ENCODE measurements at places on chromosomes 11 and 22.

- DNase-seq = no peak
Observed at GRCh38 chr11:124297921-124298320, 15.8 kb downstream of the OR8D1 start.

DNA sequence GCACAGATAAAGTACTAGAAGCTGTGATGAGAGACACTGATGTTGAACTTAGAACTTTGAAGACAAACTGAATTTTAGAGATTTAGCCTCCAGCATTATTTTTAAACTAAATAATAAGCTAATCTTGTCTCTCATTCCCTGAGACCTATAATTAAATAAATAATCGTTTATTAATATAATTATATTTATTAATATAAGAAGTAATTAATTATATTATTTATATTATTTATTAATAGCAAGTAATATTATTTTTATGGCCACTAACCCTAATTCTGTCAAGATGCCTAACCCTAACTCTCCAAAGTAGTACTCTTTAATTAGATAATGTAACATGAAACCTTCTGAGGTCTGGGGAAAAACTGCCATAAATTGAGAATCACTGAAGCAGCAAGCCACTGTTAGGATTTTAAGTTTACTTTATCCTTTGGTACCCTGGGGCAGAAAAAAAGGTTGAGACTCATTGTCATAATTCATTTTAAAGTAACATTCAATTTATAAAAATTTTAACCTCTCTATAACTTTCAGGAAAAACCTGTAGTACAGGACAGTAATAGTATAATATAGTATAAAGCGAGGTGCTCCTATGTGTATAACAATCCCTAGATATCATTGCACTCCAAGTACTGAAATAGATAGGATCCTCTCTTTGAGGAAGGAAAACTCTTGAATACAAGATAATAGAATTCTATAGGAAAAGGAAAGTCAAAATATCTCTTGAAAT is 85.4 kb downstream of the TTC28 start:
- no peak for DNase-seq

GRCh38 chr11:97361812-97362378 is 972.1 kb downstream of the JRKL start:
- DNase-seq = no peak

GRCh38 chr22:38924347-38924952 is 33.0 kb upstream of the APOBEC3A start:
- no peak for DNase-seq

- no peak for DNase-seq
Observed at GRCh38 chr22:49527611-49528419, 299.9 kb downstream of the BRD1 start.

DNA sequence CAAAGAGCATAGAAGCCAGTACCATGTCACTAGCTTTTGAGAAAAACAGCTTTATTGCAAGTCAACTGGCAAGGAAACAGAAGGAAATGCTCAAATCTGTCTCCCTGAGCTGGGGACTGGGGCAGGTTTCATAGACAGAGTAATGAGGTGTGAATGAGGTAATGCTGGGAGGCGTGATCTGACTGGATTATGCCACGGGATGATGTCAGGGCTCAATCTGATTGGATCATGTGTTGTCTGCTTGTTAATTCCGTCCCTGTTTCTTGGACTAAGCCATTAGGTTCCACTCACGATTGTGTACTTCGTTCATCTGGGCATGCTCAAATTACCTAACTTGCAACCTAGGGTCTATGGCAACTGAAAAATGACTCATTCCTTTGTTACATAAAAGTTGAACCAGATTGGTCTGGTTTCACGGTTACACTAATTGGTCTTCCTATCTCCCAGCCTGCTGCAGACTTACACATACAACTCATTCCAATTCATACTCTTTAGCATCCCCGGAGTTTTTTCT is 20.2 kb upstream of the OR10A5 start:
- no peak for DNase-seq

- DNase-seq = peak; percentile 76
Observed at GRCh38 chr22:35582861-35583670, 34.1 kb downstream of the MB start.

DNA sequence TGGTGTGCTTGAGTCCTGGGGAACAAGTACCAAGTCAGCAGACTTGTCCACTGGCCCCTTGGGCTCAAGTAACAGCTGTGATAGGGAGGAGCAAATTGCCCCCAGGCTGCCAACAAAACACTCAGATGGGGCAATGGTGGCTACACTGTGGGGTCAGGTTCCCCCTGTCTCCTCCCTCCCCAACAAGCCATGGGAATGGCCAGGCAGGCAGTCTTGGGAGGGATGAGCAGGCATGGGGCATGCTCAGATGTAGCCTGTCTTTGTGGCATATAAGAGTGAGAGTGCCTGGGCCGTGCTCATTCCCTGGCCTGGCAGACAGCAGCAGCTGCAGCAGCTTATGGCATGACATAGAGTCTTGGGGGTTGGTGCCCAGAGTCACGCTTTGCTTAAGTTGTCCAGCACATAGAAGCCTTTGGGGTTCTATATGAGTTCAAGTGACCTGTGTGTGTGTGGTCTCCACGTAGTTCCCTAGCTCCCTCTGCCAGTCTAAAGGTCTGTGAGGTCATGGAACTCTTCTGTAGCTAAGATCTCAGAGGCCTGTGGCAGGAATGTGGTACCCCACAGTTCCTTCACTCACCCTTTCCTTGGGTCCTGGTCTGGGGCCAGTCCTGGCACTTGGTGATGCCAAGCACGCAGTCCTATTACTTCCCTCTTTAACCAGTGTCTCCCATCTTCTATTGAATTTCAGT is 44.7 kb downstream of the BIRC2 start:
- no peak for DNase-seq

DNA sequence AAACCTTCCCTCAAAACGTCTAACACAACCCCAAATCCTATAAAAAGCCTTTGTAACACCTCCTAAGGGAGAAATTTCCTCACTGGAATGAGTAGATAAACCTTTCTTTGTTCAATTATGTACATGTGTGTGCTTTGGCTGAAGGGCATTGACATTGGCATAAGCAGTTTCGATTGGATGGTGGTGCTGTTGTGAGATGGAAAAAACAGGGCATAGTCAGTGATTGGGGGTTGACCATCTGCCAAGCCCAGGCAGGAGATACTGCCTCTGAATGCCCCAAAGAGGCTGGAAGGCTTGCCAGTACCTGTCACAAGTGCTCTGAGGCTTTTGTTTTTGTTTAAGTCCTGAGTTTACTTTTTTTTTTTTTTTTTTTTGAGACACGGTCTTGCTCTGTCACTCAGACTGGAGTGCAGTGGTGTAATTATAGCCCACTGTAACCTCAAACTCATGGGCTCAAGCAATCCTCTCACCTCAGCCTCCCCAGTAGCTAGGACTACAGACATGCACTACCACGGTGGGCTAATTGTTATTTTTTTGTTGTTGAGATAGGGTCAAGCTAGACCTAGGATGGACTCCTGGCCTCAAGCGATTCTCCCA is 1.2 kb upstream of the CCDC117 start:
- no peak for DNase-seq

DNA sequence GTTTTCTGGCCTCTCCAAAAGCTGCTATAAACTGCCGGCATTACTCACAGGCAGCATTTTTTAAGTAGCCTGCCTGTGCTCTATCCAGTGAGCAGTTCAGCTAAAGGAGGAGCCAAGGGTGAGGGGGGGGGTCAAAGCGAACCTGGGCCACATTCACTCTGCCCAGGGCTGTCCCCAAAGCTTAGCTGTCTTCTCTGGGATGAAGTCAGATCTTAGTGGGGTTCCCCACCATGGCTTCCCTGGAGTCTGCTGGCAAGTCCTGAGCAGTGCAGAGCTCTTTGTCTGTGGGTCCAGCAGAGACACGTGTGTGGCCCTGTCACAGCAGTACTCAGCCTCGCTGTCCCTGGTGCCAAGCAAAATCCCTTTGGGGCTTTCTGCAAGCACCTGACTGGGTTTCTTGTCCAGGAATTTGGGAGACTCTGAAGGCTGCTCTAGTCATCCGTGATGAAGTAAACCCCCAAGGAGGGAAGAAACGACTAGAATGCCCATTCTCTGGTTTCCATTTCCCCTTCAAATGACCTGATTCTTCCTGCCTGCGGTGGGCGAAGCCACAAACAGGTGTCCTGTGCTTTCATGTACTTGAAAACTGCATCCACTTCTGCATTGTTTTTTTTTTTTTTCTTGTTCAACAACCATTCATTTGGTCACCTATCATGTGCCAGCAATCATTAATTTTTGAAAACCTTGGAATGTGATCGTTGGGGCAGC is 2.6 kb downstream of the KCNJ5 start:
- DNase-seq = no peak

GRCh38 chr22:17412232-17412631 is 43.0 kb downstream of the CECR2 start:
- DNase-seq = no peak

DNA sequence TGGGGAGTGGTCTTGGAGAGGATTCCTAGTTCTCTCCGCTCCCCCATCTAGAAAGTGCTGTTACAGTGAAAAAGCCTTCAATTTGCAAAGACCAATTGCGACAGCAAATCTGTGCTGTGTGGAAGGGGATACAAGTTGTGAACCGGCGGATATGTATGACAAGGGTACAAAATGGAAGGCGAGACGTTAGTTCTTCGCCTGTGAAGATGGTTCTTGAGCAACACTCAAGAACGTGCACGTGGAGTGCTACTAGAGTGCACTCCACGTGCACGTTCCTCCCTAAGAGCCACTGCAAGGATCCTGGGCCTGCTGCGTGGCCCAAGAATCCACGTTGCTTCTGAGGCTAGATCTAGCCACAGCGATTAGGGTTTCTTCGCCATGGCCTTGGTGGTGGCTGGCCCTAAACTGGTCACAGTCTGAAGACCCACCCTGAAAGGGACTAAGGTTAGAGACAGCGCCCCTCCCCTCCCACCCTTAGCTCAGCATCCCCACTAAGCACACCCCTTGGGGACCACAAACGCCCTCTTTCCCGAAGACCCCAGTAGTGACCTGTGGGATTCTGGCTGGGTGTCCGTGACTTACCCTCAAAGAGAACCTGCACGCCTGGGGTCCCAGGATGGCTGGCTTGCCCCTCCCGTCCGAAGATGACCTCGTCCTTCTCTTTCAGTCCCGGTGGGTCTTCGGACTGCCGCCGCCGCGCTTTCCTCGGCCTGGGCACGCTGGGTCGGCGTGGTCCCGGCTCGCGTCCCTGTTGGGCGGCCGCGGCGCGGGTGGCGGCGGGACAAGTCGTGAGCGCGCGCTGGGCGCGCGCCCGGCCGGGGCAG is 519 bp upstream of the PDE3B start:
- DNase-seq = no peak

- peak; percentile 68 for DNase-seq
Observed at GRCh38 chr22:30235687-30236170, 10.8 kb downstream of the LIF start.

DNA sequence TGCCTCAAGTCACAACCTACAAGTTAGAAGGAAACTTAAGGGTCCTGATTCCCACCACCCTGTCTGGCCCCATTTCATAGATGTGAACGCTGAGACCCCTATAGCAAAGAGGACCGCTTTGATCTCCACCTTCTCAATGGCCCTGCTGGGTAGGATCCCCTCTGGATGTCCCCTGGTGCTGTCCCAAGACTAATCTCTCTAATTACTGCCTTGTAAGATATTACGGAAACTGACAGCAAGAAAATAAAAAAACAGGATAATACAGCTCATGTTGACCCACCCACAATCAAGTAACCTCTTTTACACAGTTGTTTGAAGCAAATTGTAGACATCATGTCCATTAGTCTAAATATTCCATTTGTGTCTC is 20.9 kb downstream of the IGLL5 start:
- no peak for DNase-seq

- DNase-seq = no peak
Observed at GRCh38 chr22:44354288-44354687, 41.5 kb upstream of the SHISAL1 start.

GRCh38 chr11:107043242-107044006 is 25.1 kb upstream of the GUCY1A2 start:
- DNase-seq = no peak

- no peak for DNase-seq
Observed at GRCh38 chr22:39416319-39416718, 16.7 kb downstream of the TAB1 start.

DNA sequence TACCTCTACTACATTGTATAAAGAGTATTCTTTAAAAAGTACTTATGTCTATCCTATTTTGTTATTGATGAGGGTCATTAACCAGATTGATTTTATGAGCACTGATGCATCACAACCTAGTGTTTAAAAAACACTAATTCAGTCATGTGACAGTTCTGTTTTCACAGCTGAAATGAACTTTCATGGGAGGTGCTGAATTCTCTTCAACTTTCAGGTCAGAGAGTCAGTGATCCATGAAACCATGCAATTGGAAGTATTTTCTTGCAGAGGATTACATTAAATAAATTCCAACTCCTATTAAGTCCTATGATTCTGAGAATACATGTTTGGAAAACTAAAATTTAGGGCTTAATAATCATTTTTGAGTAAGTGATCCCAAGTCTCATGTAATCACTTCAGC is 889.4 kb downstream of the KCNA4 start:
- no peak for DNase-seq

- no peak for DNase-seq
Observed at GRCh38 chr22:24504956-24505736, 10.0 kb downstream of the UPB1 start.

DNA sequence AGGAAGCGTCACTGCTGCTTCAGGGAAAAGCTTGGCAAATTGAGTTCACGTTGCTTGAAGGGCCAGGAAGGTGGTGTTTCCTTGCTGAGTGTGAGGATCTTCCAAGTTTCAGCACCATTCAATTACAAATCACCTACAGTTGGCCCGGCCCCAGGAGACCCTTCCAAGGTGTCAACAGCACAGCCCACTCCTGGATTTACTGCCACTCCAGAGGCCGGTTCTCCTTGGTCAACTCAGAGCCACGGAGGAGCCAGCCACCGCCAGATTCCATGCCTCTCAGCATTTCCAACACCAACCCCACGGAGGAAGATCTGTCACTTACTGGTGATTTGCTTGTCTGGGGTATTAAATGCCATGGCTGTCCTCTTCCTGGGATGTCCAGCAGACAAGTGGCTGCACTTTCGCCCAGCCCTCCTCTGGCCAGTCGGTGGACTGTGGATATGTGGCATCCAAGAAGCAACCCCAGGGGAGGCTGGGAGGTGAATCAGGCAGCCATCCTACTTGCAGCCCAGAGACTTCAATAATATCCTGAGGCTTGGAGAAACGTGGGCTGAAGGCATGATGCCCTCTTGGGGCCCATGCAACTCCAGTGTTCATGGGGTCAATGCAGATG is 74.1 kb upstream of the SHANK2 start:
- DNase-seq = no peak

DNA sequence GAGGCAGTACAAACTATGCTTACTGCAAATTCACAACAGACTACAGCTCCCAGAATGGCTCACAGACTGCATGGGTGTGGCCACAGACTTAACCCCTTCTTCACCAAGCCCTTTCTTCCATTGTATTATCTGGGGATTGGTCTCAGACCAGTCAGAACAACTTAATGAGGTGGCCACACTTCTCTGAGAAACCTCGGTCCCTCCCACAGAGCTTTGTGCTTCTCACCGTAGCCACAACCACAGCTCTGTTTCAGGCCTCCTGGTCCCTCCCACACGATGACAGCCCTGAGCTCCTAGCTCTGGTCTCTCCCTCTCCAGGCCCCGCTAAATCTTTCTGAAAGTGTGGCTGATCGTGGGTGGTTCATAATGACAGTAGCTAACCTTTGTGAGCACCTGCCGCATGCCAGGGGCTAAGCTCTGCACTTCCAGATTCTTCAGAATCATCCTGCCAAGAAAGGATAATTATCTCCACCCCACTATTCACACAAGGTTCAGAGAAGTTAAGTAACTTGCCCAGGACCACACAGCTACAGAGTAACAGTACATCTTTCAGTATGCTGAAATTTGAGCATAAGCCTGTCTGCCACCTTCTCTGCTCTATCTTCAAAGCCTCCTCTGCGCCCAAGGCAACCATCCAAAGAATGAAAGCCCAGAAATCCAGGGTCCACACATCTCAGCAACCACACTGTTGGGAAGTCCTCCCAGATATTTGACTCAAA is 5.4 kb downstream of the PDE2A start:
- DNase-seq = no peak

- DNase-seq = no peak
Observed at GRCh38 chr11:2310073-2310785, 8.4 kb downstream of the TSPAN32 start.

Measured in mesothelial cell of epicardium (in vitro differentiated cells).